Activated CD8-positive, alpha-beta memory T cell treated with anti-CD3 and anti-CD28 coated beads for 4 hours (primary cell): ENCODE measurements at places on chromosomes 4 and X.

DNA sequence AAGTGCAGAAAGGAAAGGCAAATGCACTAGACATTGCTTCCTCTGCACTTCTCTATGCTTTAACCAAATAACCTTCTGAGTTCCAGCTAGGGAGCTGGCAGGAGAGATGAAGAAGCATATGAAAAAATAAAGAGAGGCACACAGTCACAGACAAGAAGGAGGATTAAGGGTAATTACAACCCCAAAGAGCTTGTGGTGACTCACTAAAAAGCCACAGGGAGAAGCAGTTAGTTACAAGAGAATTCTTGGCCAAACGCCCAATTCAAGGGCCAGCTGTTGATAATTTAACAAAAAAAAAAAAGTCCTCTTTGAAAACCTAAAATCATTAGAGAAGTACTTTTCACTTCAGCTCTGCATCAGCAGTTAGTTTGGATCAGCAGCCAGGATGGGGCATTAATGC, 478.0 kb downstream of the KCNIP4 start:
- DNase-seq = no peak

GRCh38 chrX:45621376-45622041, 420.8 kb upstream of the DIPK2B start:
- DNase-seq = no peak

GRCh38 chr4:186104114-186104889, at the start of gene FAM149A:
Gene FAM149A (plus strand): TSS chr4:186104704.
- DNase-seq = no peak

GRCh38 chr4:121189326-121190215, 25.4 kb upstream of the TNIP3 start:
- no peak for DNase-seq

DNA sequence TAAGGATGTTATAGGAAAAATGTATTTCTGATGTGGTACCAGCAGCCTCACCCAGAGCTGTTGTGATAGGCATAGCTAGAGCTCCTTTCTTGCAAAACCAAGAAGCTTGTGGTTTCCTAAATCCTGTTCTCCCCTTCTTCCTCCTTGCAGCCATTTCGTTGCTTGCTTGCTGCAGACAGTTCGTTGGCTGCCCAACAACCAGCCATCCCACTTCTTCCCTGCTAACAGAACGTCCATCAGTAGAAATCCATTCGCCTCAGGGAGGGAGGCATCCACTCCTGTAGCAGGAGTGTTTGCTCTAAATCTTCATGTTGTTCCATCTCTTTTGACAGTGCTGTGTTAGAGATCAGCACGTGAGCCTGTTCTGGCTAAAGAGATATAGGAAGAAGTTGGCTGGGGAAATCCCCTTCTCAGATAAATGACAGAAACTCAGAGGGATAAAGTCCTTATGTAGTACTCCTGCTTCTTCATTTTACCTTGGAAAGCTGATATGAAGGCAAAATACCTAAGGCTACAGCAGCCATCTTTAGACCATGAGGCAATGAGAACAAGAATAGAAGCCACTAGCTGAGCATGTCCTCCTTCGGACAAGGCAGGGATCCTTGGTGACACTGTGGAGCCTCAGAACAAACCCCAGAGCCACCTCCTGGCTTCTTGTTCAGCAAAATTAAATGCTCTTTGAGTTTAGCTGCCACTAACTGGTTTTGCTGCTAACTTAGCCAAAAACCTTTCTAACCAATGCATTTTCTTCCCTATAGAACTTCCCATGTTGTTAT, 68.4 kb upstream of the RELL1 start:
- DNase-seq = no peak

- no peak for DNase-seq
Observed at GRCh38 chr4:28799696-28800095, 1920.5 kb upstream of the PCDH7 start.

- DNase-seq = no peak
Observed at GRCh38 chrX:134537179-134537955, 77.4 kb downstream of the HPRT1 start.

DNA sequence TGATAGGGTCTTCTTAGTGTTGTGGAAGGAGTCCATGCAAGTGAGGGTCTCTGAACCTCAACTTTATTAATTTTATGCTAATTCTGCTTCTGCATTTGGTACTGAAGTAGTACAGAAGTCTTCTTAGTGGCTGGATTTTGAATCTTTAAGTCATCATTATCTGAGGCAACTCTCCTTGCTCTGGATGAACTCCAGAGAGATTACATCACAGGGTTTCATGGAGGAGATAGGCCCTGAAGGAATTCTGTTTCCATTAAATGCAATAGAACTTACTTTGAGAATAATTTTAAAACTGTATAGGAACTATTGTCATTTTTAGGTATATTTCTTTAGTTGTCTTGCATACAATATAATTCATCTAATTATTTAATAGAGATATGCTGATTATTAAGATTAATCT, 451.2 kb downstream of the FAT4 start:
- no peak for DNase-seq

- no peak for DNase-seq
Observed at GRCh38 chrX:22527302-22527701, 254.6 kb downstream of the CBLL2 start.

DNA sequence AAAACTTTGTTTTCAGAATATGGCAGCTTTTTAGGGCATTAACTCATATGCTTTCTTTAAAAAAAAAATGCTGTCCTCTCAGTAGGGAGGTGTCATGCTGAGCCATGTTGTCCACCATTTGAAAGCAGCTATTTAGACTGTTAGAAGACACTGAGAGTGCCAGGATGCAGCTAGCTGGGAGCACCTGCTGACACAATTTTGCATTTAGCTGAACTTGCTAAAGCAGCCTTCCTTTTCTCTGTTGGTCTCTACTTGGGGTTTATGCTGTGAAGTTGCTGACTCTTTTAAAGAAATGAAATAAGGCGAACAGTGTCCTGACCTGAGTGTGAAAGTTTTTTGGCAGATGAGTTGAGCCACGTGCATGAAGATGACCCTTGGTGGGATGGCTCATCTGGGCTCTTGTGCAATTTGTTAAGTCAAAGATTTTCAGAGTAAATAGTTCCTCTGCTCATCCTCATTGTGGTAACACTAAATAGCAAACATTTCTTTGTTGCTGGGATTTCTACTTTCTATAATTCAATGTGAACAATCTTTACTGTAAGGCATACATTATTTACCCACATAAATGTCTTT, 64.5 kb downstream of the CDS1 start:
- DNase-seq = no peak

- DNase-seq = no peak
Observed at GRCh38 chrX:8848911-8849310, 47.7 kb upstream of the FAM9A start.

GRCh38 chr4:8150152-8151090, 8.2 kb downstream of the ABLIM2 start:
- no peak for DNase-seq

DNA sequence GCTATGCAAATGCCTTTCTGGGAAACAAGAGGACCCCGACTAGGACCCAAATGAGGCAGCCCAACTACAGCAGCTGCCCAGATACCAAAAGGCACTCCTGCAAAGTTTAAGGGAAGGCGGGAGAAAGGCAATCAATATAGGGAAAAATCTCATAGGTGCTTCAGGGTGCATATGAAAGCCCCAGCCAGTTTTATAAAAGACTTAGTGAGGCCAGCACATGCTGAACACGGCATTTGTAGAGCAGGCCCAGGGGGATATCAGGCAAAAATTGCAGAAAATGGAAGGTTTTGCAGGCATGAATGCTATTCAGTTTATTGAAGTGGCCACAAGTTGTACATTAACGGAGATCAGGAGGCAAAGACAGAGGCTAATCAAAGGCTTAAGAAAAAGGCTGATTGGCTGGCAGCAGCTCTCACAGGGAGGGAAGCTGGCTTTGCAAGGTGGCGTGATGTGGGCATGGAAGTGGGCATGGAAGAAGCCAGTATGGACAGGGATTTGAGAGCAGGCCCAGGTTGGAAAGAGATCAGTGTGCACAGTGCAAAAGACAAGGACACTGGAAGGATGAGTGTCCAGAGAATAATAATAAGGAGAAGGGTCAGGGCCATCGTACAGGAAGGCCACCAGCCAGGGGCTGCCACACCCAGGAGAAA, 37.7 kb upstream of the UGT2B7 start:
- no peak for DNase-seq

DNA sequence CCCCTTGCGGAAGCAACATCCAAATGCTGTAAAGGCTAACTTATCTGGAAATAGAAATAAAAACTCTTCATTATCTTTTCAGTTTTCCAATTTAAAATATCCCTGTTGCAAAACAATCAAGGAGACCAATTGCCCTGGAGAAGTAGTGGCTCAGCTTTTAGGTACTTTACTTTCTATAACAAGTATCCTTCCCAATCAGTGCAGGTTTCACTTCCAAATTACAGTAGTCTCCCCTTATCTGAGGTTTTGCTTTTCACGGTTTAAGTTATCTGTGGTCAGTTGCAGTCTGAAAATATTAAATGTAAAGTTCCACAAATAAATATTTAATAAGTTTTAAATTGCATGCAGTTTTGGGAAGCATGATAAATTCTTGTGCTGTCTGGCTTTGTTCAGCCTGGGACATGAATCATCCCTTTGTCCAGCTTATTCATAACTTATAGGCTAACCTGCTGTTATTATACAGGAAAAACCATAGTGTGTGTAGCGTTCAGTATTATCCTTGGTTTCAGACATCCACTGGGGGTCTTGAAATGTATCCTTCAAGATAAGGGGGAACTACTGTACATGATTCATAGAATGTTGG, 973.1 kb upstream of the GRID2 start:
- DNase-seq = no peak

DNA sequence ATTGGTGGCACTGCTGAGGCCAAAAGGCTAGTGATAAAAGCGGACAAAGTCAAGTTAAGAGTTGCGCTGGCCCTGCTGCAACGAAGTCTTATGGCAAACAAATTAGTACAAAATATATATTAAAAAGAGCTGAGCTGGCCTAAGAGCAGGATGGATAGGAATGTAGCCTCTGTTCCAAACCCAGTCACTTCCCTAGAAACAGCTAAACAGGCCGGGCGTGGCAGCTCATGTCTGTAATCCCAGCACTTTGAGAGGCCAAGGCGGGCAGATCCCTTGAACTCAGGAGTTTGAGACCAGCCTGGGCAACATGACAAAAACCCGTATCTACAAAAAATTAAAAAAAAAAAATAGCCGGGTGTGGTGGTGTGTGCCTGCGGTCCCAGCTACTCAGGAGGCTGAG, 32.4 kb upstream of the UGDH start:
- no peak for DNase-seq

GRCh38 chrX:8717354-8717753, 14.6 kb downstream of the ANOS1 start:
- DNase-seq = no peak

DNA sequence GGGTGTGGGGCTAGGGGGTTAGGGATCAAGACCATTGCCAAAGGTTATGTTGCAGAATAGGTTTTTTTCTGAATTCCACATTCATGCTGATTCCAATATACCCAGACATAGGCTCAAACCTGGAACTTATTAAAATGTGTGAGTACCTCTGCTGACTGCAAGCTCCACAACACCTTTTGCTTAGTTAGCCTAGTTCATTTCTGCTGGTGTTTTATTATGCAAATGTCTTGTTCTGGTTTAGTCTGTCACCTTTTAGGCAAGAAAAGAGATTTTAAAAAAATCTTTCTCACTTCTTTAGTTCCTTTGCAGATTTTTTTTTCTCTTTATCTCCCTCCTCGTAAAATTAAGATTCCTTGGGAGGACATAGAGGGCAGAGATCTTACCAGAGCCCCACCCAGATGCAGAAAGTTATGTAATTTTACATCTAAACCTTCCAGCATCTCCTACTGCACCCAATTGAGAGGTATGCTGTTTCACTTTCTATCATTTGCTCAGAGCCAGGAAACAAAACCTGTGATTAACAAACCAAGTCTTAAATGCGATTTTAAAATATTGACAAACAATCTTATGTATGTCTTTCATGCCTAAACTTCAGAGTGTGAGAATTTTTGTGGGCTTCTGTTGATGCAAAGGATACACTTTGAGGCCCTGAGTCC, 190.7 kb upstream of the CLNK start:
- no peak for DNase-seq

DNA sequence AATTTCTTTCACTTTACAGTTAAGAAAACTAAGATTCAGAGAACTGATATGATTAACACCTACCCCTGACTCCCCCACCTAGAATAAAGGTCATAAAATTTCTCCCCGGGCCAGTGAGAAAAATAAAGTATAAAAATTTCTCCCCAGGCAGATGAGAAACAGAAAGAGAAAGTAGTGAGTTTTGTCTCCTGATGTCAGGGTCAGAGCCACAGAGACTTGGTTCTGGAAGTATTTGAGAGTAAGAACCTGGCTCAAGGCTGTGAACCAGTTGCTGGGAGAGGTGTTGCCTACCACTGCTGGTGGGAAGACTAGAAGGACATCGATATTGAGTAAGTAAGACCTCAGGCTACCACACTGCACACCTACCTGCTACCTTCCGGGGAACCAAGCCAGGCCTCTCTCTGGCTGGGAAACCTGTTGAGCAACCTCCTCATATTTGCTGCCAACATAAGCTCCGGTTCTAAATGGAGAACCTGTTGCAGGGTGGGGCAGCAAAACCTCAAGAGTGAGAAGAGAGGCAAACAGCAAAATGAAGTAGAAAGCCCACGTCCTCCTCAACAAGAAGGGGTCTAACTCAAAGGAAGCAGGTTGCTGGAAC, 104.2 kb upstream of the PUDP start:
- no peak for DNase-seq

- DNase-seq = no peak
Observed at GRCh38 chr4:123995936-123996335, 599.3 kb downstream of the SPRY1 start.

DNA sequence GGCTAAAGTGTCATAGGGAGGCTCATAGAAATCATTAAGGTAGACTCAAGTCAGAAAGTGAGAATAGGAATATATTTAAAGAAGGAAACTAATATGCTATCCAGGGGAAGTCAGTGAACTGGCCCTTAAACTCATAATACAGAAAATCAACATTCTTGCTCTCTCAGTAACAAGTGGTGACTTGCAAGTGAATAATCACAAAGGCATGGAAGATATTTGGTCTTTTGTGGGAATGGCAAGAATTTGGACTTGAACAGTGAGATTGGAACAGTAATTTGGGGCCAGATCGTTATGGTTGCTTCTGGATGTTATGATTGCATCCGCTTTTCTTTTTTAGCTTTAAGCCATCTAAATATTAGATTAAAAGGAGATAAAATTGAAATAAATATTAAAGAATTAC, 103.8 kb downstream of the TBC1D19 start:
- no peak for DNase-seq

DNA sequence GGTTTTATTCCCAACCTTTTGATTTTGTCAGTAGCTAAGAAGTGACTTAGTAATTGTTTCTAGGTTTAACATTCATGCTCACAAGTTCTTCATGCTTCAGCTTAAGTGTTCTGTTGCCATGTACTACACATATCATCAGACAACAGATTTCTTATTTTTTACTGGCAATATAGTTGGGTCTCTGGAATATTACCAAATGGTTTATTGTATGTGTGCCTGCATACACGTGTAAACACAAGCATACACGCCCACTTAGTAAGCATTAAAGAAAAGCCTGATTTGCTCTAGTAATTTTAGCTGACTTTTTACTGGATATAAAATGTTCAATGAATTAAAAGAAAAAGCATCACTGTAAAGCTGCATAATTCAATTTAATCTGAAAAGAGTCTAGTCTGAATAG, 199.8 kb downstream of the CAMK2D start:
- DNase-seq = no peak
